ENCODE measurements at places on chromosomes 11 and 22.
A peak's percentile ranks its signal among the peaks of the same experiment; 100 is the strongest.

DNA sequence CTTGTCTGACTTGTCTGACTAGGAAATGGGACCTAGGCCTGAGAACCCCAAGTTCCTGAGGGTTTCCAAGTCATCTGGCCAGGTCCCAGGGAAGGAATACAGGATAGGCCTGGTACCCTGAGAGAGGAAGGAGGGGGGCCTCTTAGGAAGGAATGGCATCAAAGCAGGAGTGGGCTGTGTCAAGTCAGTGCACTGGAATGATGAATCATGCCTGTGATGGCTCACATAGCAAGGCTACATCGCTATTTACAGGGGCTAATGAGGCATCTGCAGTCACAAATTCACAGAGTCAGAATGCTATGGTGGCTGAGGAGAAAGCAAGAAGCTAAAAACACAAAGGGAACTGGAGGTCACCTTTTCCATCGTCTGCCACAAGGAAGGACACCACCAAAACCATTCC is 247.3 kb downstream of the NXPE2 start:
- no peak for DNase-seq

DNA sequence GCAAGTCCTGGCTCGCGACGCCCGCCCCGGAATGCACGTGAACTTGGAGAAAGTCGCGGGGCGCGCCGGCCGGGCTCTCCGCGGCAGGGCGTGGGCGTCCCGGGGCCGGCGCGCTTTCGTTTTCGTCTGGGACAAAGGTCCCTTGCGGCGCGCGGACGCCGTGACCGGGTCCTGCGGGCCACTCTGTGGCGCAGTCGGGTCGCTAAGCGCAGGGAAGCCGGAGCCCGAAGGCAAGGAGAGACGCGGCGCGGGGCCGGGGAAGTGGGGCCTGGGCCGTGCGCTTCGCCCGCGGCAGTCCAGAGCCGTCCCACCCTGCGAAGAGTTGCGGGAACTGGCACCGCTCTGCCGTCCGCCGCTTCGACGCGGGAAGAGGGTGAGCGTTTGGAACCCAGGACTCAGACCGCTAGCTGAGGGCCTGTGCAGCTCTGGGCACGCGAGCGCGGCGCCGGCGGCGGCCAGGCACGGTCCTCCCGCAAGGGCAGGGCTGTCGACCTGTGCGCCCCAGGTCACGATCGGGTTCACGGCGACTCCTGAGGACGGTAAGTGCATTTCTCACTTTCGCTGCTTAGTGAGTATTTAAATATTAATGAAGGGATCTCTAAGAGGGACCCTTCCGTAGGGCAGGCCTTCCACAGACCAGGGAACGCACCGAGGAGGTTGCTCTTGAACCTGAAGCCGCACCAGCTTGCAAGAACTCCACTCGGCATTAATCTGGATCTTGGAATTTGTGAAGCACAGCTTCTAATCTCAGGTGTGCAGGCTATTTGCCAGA is 78.0 kb upstream of the PPARA start:
- no peak for DNase-seq

DNA sequence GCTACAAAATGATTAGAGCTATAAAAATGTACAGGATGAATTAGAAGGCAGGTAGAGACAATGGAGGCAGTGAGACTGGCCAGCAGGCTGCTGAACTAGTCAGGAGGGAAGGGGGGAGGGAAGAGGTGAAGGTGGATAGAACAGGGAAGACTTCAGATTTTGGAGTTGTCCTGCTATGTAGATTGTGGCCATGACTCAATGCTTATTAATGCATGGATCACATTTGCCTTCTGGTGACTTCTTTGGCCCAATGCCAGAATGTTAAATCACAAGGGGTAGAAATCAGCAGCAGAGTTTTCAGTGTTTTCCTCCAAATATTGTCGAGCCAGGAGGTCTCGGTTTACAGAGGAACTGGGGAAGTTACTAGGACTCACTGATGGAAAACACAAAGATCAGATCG is 346.6 kb downstream of the AASDHPPT start:
- no peak for DNase-seq

DNA sequence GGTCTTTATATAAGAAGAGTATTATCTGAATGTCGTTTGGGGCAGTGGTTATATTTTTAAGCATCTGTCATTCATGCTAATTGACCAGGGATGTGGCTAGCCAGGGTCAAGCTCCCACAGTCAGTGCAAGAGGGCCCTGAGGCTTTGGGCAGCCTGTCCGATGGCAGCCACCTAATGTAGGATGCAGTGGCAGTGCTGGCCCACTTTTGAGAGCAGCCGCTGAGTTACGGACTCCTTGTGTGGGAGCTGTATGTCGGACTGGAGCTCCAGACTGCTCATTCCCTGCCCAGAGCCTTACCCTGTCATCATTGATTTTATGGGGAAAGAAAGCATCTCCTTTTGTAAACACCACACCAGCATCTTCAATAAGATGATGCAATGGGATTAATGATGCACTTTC is 99.5 kb downstream of the SYT9 start:
- no peak for DNase-seq

DNA sequence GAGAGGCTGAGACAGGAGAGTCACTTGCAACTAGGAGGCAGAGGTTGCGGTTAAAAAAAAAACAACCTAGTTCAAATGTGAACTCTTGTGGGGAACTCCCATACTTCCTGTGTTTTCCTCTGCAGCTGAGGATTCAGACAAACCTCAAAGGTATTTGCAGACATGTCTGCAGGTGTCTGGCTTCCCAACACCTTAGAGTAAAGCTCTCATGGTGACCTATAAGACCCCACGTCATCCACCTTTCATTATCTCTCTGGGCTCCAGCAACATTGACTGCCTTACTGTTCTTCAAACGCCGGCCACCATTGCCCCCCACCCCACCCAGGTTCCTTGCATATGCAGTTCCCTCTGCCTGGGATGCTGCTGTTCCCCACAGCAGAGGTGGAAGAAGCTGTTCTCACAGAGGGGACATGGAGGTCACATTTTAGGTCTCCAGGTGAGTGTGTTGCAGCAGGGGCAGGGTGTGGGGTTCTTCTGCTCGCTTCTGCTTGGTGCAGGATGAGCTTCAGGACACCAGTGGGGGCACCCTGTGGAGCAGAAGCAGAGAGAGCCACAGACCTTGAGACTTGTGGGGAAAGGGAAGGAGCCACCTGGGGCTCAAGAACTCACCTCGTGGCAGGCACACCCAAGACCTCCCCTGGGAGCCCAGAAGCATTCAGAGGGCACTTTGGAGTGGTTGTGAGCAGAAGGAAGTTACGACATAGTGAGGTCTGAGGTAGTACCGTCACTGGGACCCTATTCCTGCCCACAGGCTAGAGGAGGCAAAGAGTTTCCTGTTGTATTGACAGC is 203.2 kb downstream of the CSNK2A3 start:
- DNase-seq: peak; percentile 79

DNA sequence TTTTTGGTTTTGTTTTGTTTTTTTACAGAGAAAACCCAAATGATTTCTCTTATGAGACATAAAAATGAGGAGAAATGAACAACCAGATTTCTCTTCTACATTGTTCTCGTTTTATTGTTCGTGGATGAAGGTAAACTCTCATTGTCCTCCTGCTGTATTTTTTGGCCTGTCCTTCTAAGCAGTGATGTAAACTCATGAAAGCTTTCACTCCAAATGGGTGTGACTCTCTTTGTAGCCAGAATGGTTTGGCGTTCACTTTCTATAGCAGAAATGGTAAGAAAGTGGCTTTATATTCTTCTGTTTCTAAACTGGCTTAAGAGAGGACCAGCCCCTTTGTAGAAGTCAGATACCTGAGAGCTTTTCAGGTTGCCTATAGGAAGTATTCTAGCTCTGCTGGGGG is 15.5 kb upstream of the BMAL1 start:
- DNase-seq: no peak

DNA sequence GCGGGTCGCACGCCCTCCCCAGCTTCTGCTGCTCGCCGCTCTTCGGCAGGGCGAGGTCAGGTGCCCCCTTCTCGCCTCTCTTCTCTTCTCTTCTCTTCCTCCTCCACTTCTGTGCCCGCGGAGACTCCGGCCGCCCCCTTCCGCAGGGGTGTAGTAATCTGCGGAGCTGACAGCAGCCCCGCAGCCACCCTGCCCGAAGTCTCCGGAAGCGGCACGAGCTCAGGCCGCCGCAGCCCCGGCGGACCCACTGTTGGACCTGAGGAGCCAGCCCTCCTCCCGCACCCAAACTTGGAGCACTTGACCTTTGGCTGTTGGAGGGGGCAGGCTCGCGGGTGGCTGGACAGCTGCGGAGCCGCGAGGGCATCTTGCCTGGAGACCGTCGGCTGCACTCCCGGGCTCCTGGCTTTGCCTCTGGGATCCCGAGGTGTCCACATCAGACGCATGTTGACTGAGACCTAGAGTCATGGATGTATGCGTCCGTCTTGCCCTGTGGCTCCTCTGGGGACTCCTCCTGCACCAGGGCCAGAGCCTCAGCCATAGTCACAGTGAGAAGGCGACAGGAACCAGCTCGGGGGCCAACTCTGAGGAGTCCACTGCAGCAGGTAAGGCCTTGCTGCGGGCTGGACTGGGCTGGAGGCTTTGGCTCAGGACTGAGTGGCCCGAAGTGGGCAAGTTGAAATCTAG is 486 bp downstream of the STIM1 start:
- DNase-seq: peak; percentile 48

Measured in CD4-positive, alpha-beta T cell treated with Interleukin-4 for 1 hour (primary cell).